Dermis lymphatic vessel endothelial cell (primary cell): ENCODE measurements at places on chromosomes 3 and 15. TPM values are rescaled to one million over a fixed set of nuclear protein-coding genes. Genes with fewer than 3 reads are reported as not detected.

The CCDC9B gene
- total RNA-seq, result 11.8 and 12.4 TPM in 2 replicates

The IL20RB gene
- total RNA-seq, result 0.17 and 0.54 TPM in 2 replicates

The STRIT1 gene
- not detected in 2 replicates for total RNA-seq

The NPRL2 gene
- total RNA-seq, result 13.2 and 14.1 TPM in 2 replicates

The TUSC7 gene
- not detected in 2 replicates for total RNA-seq

The SENP8 gene
- total RNA-seq, result 1.2 and 1.6 TPM in 2 replicates

The CSPG5 gene
- 0.11 and 0.26 TPM in 2 replicates for total RNA-seq

The OR5H14 gene
- not detected in 2 replicates for total RNA-seq
